CD8-positive, alpha-beta memory T cell (primary cell): ENCODE measurements at places on chromosomes 7 and 10. TPM values are rescaled to one million over a fixed set of nuclear protein-coding genes. Genes with fewer than 3 reads are reported as not detected.

DNA sequence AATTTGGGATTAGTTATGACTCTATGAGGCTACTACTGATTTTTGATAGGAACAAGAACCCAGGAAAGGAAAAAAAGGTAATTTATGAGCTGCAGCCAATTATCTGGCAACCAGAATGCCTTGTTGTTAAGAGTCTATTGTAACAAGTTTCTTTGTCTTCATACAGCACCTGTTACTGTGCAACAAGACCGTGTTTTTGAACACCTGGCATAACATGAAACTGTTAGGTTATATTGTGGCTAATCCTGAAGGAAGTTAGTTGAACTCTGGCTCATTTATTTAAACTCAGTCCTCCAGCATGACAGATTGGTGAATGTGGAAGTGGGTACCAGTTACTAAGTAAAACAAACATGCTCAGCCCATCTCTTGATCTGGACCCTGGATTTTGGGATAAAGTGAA is 33.0 kb downstream of the RALA start:
- no peak for DNase-seq

- no peak for DNase-seq
Measured at GRCh38 chr10:126225672-126226008, 162.6 kb downstream of the ADAM12 start.

DNA sequence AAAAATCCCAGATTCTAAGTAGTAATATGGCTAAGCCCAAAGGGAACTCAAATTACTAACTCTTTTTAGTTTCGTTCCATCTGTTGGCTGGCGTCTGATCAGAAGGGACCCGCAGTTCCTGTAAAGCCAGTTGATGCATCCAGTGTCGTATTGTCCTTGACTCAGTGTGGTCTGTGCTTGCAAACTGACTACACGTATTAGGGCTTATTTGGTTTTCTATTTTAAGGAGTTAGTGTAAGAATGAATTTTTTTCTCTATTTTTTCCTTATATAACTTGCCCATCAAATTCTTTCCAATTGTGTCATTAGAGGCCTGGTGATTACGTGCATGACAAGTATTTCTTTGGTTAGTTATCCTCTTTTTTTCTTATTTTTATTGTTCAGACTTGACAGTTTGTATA is 9.7 kb downstream of the ABCA13 start:
- DNase-seq: no peak

DNA sequence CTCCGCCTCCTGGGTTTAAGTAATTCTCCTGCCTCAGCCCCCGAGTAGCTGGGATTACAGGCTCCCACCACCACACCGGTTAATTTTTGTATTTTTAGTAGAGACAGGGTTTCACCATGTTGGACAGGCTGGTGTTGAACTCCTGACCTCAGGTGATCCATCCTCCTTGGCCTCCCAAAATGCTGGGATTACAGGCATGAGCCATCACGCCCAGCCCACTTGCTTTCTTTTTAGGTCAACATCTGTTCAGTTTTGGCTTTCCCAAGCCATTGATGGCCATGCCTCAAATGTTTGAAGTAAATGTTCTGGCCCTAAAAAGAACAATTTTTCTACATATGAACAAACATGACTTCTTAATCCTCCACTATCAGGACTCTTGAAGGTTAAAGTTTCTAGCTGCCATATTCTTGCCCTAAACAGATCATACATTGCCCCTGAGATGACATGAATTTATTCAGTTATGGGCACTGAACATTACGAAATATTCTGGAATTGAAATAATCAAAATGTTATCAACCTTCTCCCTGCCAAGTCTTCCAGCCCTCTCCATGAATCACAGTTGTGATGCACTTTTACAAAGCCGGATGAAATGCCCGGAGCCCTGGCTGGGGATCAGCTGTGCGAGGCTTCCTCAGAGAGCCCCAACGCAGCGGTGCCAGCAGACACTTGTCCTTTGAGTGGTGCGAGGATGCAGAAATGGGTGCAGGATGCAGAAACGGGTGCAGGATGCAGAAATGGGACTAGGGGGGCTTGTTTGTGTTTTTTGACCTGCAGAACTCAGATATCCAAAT is 2.9 kb downstream of the MRLN start:
- no peak for DNase-seq

GRCh38 chr10:2048337-2048973 is 311.1 kb upstream of the ADARB2 start:
- no peak for DNase-seq

- no peak for DNase-seq
Measured at GRCh38 chr7:139829025-139829774, at the start of gene TBXAS1. TSS of gene TBXAS1 (plus strand) at chr7:139829264. CDS start at chr7:139829391, 127 bp downstream.

GRCh38 chr10:16652154-16652553 is 130.5 kb upstream of the C1QL3 start:
- DNase-seq: no peak

- DNase-seq: no peak
Measured at GRCh38 chr7:47513741-47514241, 68.1 kb downstream of the TNS3 start.

- DNase-seq: peak; percentile 34
Measured at GRCh38 chr10:131198843-131199242, 112.7 kb downstream of the TCERG1L start.

GRCh38 chr10:67088036-67088435 is 162.2 kb downstream of the LRRTM3 start:
- no peak for DNase-seq

GRCh38 chr10:71812016-71812912 is 38.8 kb downstream of the PSAP start:
- peak; percentile 68 for DNase-seq

DNA sequence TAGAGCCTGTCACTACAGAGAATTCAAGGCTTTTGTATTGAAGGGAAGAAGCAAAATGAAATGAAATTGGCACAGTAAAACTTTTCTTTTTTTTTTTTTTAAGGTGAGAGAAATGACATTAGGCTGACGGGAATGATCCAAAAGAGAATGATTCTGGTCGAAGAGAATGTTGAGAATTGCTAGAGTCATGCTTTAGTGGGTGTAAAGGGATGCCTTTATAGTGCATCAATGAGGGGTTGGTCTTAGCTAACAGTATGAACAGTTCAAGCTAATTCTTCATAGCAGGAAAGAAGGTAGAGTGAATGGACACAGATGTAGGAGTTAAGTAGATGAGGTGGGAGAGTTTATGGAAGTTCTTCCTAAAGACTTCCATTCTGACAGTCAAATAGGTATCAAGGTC is 32.3 kb upstream of the LSM8 start:
- no peak for DNase-seq

SFRP5 gene
- total RNA-seq: not detected

IQCE gene
- 9.6 TPM for total RNA-seq

PRRT4 gene
- 0.35 TPM for total RNA-seq

OR2A7 gene
- total RNA-seq: 1.7 TPM

MNX1 gene
- not detected for total RNA-seq

RADIL gene
- 0.04 TPM for total RNA-seq
